ENCODE measurements at places on chromosomes 3 and 15. TPM values are rescaled to one million over a fixed set of nuclear protein-coding genes. Genes with fewer than 3 reads are reported as not detected.

DHFR2 gene
- 10.4 TPM for total RNA-seq

ITIH1 gene
- not detected for total RNA-seq

CTSH gene
- 273 TPM for total RNA-seq

MUC13 gene
- not detected for total RNA-seq

RTP3 gene
- total RNA-seq = not detected

RUVBL1 gene
- 56.3 TPM for total RNA-seq

TMEM158 gene
- total RNA-seq = not detected

CCDC9B gene
- total RNA-seq = 2.0 TPM

NPAP1 gene
- not detected for total RNA-seq

CPLX3 gene
- total RNA-seq = 0.18 TPM

GAP43 gene
- total RNA-seq = not detected

GRCh38 chr15:56528136-56528535 is 63.2 kb upstream of the MNS1 start:
- H3K4me3 ChIP-seq = no peak overlapping the region
- H3K4me1 ChIP-seq = no peaks in the 10 kb centered on the region

DNA sequence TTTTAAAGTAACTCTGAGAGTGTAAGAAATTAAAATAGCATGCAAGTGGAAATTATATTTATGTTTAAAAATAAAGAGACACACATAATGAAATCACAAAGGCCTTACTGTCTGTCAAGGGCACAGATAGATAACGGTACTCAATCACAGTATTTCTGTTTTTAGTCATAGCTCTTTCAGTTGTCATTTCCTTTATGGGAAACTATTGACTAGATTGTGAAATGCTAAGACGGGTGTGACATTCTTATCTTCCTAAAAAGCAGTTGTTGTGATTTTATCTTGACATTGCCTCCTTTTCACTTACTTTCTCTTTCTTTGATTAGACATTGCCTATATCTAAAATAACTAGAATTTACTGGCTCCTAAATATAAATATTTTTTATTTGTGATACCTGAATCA is 100.1 kb upstream of the PLSCR5 start:
- no peak overlapping the region for H3K4me3 ChIP-seq
- no peak for DNase-seq
- no peaks in the 10 kb centered on the region for H3K4me1 ChIP-seq

DNA sequence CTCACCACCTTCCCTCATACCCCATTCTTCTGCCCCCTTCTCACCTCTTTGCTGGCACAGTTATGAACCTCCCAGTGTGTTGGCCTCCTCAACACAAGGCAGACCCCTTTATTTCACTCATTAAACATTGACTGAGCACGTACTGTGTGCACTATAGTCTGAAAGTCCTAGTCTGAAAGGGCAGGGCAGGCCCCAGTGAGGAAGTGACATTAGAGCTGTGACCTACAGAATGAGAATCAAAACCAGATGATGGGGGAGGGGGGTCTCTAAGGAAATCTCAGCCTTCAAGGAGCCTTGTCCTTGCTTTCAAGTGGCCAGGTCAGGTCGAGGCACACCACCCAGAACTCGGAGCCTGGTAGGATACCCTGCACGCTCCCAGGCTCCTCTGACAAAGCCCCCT is 3.5 kb downstream of the SLC28A1 start:
- no peak for DNase-seq
- no peak overlapping the region for H3K27ac ChIP-seq
- H3K27me3 ChIP-seq = peaks cover 10% of the 10 kb centered on the region
- H3K36me3 ChIP-seq = no peaks in the 10 kb centered on the region
- no peaks in the 10 kb centered on the region for H3K4me1 ChIP-seq
- H3K4me3 ChIP-seq = no peak overlapping the region

DNA sequence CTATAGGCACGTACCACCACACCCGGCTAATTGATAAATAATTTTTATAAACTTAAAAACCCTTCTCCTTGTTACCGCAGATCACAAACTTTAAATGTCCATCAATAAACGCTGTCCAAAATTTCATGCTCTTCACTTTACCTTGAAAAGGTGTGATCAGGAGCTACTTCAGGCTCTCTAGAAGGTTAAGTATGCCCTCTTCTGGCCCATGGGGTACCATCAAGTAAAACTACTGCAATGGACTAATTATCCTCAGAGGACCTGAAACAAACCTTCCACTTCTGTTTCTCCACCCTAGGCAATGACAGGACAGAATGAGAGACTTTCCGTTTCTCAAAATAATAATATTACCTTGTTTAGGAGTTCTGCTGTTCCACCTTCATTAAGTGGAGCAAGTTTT is 9.2 kb downstream of the LZTFL1 start:
- no peak overlapping the region for H3K4me3 ChIP-seq
- no peak for DNase-seq
- H3K27me3 ChIP-seq = no peaks in the 10 kb centered on the region
- H3K27ac ChIP-seq = no peak overlapping the region
- H3K36me3 ChIP-seq = peaks cover 5% of the 10 kb centered on the region

- H3K27me3 ChIP-seq = peaks cover 15% of the 10 kb centered on the region
- H3K36me3 ChIP-seq = peaks cover 12% of the 10 kb centered on the region
Measured at GRCh38 chr3:112688085-112688769, 47.3 kb upstream of the CCDC80 start.

DNA sequence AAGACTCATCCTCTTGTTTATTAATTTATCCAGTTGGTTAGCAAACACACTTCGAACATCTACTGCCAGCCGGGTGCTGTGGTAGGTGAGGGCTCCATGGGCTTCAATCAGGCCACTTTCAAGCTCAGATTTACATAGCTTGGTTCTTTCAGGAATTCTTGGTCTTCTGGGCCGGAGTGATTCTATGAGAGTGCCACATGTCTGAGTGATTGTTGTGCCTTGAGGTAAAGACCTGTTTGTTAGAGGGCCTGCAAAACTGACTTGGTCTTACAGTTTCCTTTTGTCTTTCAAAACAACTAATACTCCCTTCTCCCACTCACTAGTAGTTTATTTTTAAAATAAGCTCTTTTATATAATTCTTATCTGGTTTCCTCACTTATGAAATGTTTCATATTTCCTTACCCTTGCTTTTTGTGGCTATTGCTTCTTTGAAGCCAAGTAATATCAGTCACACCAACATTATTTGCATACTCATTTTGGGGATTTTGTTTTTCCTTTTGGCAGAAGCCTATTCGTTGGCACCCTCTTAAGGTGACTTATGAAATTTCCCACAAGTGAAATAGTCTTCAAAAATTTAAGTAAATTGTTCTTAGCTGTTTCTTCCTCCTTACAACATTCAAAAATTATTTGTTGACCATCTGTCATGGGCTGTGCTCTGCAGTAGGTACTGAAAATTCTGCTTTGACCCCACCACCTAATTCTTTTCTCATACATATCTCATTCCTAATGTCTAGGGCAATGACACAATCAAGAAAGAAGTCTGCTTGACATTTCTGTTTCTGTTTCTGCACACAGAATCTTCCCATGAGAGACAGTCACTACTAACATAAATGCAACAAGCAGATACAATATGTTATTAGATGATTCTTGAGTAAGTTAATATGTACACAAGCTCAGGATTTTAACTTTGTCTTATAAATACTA is 120.2 kb downstream of the LRRC28 start:
- peaks cover 20% of the 10 kb centered on the region for H3K4me1 ChIP-seq
- peaks cover 25% of the 10 kb centered on the region for H3K36me3 ChIP-seq
- DNase-seq = no peak
- no peak overlapping the region for H3K4me3 ChIP-seq
- H3K27ac ChIP-seq = no peak overlapping the region

DNA sequence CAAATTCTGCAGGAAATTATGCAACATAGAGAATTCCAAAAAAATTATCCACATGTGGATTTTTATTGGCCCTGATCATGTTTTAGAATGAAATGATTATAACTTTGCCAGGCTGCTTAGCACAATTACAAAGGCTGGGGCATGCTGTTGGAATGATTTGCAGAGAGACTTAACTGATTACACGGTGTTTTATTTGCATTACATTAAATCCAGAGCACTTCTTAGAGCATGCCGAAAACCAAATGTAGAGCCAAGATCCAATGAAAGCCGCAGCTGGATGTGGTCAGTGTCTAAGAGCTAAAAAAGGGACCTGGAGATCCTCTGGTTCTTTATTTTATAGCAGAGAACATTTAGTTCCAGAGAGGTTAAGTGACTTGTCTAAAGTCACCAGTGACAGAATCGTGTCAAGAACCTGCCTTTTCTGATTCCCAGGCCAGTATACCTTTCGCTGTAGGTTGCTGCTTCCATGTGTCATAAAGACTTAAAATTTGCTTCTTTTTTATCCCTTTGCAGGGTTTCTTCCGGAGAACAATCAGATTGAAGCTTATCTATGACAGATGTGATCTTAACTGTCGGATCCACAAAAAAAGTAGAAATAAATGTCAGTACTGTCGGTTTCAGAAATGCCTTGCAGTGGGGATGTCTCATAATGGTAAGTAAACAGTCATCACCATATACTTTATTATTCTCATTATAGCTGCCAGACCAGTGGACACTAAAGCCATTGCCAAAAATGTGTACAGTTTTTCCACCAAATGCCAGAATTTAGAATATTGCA is 92.0 kb upstream of the TSEN2 start:
- no peak overlapping the region for H3K4me3 ChIP-seq
- DNase-seq = no peak
- peaks cover 5% of the 10 kb centered on the region for H3K27me3 ChIP-seq
- no peak overlapping the region for H3K27ac ChIP-seq
- H3K4me1 ChIP-seq = peaks cover 21% of the 10 kb centered on the region
- peaks cover under 1% of the 10 kb centered on the region for H3K36me3 ChIP-seq

- peaks cover 61% of the 10 kb centered on the region for H3K4me1 ChIP-seq
- peak overlapping the region; percentile 26 for H3K27ac ChIP-seq
- DNase-seq = peak; percentile 82
- no peaks in the 10 kb centered on the region for H3K27me3 ChIP-seq
Measured at GRCh38 chr15:74620636-74621545, 5.3 kb downstream of the CLK3 start.

DNA sequence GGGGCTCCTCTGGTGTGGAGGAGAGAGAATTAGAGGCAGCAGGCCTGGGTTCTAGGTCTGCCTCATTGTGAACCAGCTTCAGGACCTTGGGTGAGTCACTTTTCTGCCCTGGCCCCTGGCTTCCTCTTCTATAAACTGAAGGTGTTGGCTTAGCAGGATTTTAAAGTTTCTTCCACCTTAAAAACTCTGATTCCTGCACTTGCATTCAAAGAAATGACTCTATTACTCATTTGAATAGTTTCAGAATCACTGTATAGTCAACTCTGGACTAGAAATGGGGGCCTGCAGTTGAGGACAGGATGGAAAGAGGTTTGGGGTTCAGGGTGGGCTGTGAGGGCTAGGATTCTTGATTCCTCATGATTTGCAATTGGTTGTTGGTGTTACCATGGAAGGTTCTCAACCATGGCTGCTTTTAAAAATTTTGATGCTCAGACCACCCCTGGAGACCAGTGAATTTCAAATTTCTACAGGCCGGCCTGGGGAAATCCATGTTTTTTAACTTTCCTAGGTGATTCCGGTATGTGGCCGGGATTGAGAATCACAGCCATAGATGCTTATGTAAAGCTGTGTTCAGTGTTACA is 19.9 kb downstream of the SMAD3 start:
- peak; percentile 74 for DNase-seq
- H3K27me3 ChIP-seq = no peaks in the 10 kb centered on the region
- H3K27ac ChIP-seq = peak overlapping the region; percentile 95
- peaks cover 86% of the 10 kb centered on the region for H3K36me3 ChIP-seq
- peaks cover 99% of the 10 kb centered on the region for H3K4me1 ChIP-seq

GRCh38 chr15:82298520-82298919 is 35.9 kb downstream of the SAXO2 start:
- H3K27ac ChIP-seq = no peak overlapping the region
- no peaks in the 10 kb centered on the region for H3K27me3 ChIP-seq
- DNase-seq = peak; percentile 62
- no peak overlapping the region for H3K4me3 ChIP-seq

- H3K27ac ChIP-seq = no peak overlapping the region
- H3K27me3 ChIP-seq = peaks cover 20% of the 10 kb centered on the region
- H3K36me3 ChIP-seq = no peaks in the 10 kb centered on the region
- H3K4me1 ChIP-seq = no peaks in the 10 kb centered on the region
- no peak for DNase-seq
Measured at GRCh38 chr3:69376731-69377130, 9.2 kb downstream of the FRMD4B start.

DNA sequence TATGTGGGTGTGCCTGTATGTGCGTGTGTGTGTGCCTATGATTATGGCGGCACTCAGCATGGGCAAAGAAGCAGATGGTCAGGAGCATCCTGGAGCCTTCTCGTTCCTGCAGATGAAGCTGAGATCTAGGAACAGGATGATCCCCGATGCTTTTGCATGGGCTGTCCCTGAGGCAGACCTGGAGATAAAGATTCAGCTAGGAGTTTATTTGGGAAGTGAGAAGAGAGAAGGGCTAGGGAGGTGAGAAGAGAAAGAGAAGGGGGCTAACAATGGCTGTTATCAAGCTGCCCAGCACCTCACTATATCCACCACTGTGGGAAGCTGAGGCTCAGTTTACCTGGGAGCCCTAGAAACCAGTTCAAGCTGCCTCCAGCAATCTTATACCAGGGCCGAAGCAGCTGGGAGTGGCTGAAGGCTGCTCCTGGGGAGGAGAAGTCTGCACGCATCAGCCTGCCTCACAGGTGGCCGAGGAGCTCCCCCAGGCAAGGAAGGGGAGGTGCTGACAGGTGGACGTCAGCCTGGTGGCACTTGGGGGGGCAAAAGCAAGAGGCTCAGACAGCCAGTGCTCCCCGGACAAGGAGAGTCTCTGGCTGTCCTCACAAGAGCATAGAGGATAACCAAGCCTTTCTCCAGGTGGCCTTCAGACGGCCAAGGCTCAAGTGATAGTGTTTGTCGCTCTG is 94.0 kb upstream of the IQSEC1 start:
- no peak overlapping the region for H3K27ac ChIP-seq
- no peaks in the 10 kb centered on the region for H3K4me1 ChIP-seq
- H3K27me3 ChIP-seq = peaks cover 2% of the 10 kb centered on the region
- no peak overlapping the region for H3K4me3 ChIP-seq
- no peak for DNase-seq

GRCh38 chr3:188306435-188307005 is 152.6 kb downstream of the LPP start:
- H3K27ac ChIP-seq = no peak overlapping the region
- peaks cover 50% of the 10 kb centered on the region for H3K27me3 ChIP-seq
- no peak overlapping the region for H3K4me3 ChIP-seq

GRCh38 chr3:109257269-109257668 is 59.0 kb downstream of the DPPA2 start:
- no peaks in the 10 kb centered on the region for H3K27me3 ChIP-seq
- no peaks in the 10 kb centered on the region for H3K36me3 ChIP-seq
- no peak overlapping the region for H3K4me3 ChIP-seq
- H3K4me1 ChIP-seq = no peaks in the 10 kb centered on the region
- H3K27ac ChIP-seq = no peak overlapping the region
